ENCODE measurements at places on chromosomes 16 and 17.

GRCh38 chr17:269616-270514, 82.7 kb downstream of the RPH3AL start:
- no peak for DNase-seq

DNA sequence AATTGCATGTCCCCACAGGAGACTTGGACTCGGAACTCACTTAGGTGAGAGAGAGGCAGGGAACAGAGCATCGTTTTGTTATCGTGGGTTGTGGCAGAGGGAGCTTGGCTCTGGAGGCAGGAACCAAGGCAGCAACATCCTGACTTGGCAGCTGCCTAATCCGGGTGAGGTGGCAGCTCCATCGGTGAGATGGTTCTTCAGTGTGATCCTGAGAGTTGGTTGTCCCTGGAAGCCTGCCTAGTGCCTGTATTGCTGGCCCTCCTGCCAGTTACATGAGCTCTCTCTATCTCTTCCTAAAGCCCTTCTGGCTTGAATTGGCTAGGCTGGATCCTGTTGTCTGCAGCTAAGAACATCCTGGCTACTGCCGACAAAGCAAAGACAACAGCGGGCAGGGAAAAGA, 19.9 kb upstream of the SEC14L1 start:
- DNase-seq = no peak

DNA sequence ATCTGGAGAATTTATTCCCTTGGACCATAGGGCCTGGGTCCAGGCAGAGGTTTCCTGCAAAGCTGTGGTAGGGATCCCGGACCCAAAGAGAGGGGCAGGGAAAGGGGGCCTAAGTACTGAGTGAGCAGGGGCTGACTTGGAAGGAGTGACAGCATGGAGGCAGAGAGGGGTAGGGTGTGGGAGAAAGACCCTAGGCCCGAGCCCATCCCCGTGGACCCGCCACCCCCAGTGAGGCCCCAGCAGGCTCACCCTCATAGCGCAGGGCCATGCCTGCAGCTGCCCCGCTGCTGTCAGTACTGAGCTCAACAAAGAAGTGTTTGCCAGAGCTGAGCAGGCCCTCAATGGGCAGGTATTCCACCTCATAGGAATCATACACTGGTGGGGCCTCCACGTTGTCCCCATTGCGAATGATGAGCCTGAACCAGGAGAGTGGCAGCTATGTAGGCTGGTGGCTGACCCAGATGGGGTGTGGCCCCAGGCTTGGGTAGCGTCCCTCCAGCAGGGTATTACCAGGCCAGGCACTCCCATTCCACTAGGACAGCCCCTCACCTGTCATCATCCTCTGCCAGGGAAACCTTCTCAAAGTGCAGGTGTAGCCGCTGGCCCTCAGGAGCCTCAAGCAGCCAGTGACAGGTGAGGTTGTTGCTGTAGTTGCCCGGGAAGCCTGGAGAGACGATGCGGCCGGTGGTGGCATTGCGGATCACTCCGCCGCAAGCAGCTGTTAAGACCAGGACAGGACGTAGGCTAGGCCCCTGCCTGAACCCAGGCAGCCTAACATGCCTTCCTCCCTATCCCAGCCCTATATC, 9.1 kb upstream of the PHF12 start:
- DNase-seq = no peak

GRCh38 chr17:79203016-79203415, 128.4 kb downstream of the ENGASE start:
- no peak for DNase-seq

GRCh38 chr17:49260817-49261291, 30.3 kb upstream of the PHOSPHO1 start:
- no peak for DNase-seq

DNA sequence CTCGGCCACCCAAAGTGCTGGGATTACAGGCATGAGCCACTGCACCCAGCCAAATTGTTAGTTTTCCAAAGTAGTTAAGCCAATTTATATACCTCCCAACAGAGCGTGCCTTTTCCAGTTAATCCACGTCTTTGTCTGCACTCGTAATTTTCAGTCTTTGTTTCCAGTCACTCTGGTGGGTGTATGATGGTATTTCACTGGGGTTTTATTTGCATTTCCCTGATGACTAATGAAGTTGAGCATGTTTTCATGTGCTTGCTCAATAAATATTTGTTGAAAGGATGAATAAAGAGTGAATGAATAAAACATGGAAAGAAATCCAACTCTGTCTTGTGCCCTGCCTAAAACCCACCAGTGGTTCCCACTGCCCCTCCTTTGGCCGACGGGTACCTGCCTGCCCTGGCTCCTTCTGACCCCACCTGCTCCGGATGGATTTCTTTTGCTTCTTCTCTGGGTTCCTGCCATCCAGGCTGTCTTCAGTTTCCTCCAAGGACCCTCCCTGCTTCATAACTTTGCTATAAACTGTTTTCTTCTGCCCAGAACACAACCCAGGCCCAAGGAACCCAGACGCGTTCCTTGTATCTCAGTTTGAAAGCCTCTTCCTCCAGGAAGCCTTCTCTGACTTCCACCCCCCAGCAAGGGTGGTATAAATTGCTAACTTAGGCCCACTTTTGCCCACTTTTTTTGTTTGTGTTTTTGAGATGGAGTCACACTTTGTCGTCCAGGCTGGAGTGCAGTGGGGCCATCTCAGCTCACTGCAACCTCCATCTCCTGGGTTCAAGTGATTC, 3.0 kb upstream of the ABCC1 start:
- DNase-seq = no peak

DNA sequence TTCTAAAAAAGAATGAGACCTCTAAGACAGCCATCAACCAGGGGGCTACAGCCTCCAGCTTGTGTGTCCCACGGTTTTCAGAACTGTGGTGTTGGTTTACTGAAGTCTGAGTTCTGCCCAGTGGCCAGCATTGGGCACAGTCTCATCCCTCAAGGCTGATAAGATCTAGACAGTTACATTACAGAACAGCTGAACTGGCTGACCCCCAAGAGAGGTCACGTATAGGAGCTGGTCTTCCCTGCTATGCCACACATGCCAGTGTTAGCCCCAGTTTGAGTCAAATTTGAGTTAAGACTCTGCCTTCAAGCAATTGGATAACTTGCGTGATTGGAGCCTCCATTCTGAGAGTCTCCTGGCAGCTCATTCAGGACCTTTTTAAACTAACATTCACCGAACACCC, 14.8 kb upstream of the NUP93 start:
- no peak for DNase-seq

DNA sequence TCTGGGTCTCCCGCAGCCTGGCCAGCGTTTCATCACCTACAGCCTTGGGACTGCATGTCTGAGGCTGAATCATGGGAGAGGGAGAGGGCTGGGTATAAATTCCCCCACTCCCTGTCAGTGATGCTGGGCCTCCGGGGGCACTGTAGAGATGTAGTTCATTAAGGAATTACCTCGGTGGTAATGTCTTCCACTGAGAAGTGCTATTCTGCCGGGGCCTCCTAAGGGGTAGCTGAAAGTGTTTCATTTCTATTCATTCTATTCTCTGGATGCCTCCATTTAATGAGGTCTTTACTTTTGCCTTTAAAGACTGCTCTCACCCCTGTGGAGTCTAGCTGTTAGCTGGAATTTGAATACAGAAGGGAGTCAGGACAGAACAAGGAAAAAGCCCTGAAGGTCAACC, 116.4 kb upstream of the HS3ST4 start:
- DNase-seq = no peak

DNA sequence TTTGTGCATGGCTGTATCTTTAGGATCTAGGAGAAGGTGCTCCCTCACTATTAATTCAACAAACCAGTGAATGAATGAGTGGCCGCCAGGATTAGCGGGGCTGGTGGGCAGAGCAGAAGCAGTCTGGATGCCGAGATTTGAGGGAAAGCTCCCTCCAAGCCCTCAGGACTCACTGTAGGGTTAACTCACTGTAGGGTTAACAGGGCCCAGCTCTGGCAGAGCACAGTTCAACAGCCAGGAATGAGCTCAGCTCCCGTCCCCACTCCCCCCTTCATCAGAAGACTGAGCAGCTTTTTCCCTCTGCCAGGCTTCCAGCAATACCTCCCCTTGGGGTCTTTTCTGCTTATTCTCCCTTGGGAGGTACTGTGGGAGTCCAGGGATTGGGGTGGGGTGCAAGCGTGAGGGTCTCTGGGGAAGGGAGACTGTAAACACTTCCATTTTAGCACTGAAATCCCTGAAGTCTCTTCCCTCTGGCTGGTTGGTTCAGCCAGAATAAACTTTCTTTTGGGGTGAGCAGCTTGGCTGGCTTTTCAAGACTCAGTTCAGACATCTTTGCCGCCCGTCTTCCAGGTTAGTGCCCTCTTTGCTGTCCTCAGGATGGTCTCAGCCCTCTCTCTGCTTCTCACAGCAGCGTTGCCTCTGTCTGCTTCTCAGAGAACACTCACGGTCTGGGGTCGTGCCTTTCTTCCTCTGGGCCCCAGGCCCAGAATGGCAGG, 53.7 kb upstream of the WSB1 start:
- no peak for DNase-seq
